GM19239 (cell line): ENCODE measurements at places on chromosomes 11 and 22.

GRCh38 chr11:109939166-109939810 is 153.9 kb upstream of the ZC3H12C start:
- no peak for DNase-seq

GRCh38 chr22:17205432-17205831 is 13.8 kb downstream of the ADA2 start:
- no peak for DNase-seq

- no peak for DNase-seq
Observed at GRCh38 chr11:1200611-1201191, 22.2 kb upstream of the MUC5B start.

GRCh38 chr11:35066783-35067423 is 72.1 kb upstream of the CD44 start:
- DNase-seq, result no peak

DNA sequence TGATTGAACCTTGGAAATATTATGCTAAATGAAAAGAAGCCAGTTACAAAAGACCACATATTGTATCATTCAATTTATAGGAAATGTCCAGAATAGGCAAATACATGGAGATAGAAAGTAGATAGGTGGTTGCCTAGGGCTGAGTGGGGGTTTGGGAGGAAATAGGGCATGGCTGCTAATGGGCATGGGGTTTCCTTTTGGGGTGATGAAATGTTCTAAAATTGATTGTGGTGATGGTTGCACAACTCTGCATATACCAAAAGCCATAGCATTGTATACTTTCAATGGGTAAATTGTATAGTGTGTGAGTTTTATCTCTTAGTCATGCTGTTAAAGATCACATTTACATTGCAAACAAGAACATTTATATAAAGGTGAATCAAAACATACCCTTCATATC is 48.7 kb downstream of the LDLRAD3 start:
- DNase-seq, result no peak

GRCh38 chr22:50440544-50441249 is 34.1 kb downstream of the SBF1 start:
- no peak for DNase-seq

GRCh38 chr11:112310419-112310818 is 49.8 kb upstream of the PLET1 start:
- no peak for DNase-seq

DNA sequence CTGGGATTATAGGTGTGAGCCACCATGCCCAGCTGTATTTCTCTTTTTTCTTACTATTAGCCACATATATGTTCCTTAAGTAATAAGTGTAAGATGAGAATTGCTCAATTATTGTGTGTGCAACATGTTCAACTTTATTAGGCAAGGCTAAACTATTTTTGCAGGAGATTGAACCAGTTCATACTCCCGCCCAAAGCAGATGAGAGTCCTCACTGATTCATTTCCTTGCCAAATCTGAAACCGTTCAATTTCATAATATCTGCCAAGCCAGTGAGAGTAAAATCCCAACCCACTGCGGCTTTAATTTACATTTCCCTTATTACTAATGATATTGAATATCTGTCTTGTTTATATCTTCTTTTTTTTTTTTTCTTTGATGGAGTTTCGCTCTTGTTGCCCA is 48.4 kb downstream of the KCNJ4 start:
- DNase-seq, result no peak

DNA sequence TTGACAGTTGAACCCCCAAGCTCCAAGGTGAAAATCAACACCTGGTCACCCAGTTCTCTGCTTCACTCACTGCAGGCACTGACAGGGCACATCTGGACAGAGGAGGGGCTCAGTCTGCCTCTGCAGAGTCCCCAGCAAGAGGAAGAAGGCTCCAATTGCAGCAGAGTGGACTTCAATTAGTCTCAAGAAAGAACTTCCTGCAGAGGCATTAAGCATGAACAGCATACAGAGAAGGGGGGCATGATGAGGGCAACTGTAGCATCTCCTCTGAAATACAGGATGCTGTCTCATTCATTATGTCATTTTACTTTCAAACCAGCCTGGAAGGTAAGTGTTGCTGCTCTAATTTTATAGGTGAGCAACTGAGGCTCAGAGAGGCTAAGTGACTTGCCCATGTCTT is 11.1 kb downstream of the GDPD5 start:
- no peak for DNase-seq

- no peak for DNase-seq
Observed at GRCh38 chr11:74265256-74265655, 46.2 kb downstream of the P4HA3 start.

GRCh38 chr22:21837248-21837979 is 30.0 kb downstream of the MAPK1 start:
- no peak for DNase-seq
